ENCODE measurements at places on chromosomes 16 and 17. TPM values are rescaled to one million over a fixed set of nuclear protein-coding genes. Genes with fewer than 3 reads are reported as not detected.

Gene SAMD14
- polyA plus RNA-seq = 4.0 TPM

- DNase-seq = no peak
Measured at GRCh38 chr17:2380950-2381649, 19.8 kb downstream of the MNT start.

GRCh38 chr16:592518-593306 is 2.8 kb downstream of the RAB40C start:
- DNase-seq = no peak

DNA sequence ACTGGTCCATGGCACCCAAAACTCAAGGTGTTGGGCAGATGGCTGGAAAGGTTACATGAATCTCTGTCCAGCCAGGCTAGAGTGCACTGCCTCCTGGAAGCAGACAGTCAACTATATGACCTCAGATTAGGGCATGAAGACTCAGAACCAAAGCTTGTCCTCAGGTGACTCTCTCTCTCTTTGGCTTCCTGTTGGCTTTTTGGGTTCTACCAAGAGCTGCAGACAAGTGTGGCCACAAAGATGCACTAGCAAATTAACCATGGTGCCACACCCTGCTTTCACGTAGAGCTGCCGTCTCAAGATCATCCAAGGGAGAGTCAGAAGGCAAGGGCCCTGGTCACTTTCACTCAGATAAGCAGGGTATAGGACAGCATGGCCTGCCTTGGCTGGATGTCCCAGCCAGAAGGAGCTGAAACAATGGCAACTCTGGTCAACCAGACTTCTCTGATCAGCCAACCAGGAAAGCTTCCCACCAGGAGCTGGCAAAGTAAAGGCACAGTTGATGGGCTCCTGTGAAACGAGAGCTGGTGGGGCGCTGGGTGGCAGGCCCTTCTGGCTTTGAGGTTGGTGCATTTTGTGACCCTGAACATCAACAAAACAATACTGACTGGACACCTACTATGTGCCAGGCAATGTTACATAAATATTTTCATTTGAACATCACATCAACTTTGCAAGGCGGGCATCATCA is 31.9 kb downstream of the CUEDC1 start:
- DNase-seq = no peak

DNA sequence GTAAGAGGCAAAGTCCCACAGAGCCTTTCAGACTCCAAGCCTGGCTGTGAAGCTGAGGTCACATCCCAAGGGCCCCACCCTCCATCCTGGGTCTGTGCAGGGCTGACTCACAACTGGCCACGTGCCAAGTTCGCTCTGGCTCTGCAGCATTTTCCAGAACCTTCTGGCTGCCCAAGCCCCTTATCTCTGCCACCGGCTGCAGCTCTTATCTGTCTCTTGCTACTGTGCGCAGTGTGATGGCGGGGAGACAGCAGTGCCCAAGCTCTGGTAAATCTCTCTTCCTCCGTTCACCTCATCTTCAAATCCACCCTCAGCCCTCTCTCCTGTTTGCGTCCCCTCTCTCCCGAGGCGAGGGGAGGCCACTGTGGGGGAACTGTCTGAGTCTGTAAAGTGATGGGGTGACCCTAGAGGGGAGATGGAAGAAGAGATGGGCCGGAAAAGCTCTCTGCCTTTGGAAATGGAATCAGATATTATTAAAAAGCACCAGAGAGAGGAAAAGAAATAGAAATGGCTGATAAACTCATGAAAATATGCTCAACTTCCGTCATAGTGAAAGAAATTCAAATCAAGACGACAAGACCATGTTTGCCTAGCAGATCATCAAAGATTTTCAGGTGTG is 162.7 kb upstream of the CDC42EP4 start:
- DNase-seq = peak; percentile 41

Gene ZSCAN10
- polyA plus RNA-seq = 0.34 TPM

DNA sequence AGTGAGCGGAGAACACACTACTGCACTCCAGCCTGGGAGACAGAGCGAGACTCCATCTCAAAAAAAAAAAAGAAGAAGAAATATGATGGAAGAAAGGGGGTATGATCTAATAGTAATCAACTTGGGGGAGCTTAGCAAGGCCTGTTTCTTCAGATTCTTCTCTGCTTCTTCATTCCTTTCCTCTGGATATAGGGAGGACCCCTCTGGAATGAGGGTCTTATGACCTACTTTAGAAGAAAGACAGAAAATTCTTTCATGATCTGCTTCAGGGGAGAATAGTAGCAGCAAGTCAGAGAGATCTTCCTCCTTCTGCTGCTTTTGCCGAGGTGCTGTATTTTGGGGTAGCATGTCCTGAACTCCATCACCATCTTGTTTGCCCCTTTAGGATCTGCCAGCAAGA is 44.9 kb upstream of the ETV4 start:
- DNase-seq = no peak

DNA sequence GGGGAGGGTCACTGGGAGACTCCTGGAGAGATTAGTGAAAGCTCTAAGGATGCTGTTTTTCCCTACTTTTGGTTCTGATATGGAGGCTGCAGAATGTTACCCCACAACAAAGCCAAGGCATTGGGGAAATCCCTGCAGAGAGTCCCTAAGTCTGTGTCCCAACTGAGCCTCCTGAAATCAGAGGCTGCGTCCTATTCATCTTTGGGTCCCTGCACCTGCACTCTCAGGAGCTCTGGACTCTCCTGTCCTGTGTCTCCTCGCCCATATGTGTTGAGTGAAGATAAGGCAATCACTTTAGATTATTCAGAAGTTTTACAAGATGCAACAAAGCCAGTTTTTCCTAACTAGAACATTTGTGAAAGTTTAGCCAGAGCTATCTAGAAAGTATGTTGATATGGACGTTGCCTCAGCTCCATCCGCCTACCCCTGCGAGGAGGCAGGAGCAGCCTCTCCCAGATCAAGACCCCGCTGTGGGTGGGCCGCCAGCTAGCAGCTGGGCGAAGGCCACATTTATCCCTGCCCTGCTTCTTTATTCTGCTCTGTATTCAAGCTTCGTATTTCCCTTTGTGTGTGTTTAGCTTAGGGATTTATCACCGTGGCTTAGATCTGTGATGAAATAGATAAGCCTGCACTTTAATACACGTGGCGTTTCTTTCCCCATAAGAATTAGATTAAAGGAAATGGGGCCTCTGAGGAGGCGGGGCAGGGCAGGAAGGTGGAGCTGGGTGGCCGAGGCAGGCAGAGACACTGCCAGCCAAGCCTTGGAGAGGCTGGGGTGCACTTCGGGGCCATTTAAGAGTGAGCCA is 37.4 kb downstream of the SHISA6 start:
- DNase-seq = no peak

DNA sequence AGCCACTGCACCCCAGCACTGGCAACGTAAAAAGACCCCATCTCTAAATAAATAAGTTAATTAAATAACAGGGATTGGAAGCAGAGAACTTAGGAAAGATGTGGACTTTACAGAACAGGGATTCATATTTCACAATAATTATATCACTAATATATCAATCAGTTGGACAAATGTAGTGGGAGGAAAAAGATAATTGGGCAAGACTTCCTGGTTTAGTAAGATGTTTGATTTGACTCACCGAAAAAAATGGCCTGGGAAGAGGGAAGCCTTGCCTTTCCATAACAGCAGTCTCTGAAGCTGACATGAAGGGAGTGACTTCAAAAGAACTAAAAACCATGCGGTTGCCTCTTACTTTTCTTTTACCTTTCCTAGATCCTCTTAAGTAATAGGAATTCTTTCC is 15.2 kb upstream of the C17orf78 start:
- no peak for DNase-seq

- peak; percentile 69 for DNase-seq
Measured at GRCh38 chr17:2050300-2051060, 4.4 kb upstream of the HIC1 start.

GRCh38 chr16:78775161-78775561 is 675.7 kb downstream of the WWOX start:
- no peak for DNase-seq

DNA sequence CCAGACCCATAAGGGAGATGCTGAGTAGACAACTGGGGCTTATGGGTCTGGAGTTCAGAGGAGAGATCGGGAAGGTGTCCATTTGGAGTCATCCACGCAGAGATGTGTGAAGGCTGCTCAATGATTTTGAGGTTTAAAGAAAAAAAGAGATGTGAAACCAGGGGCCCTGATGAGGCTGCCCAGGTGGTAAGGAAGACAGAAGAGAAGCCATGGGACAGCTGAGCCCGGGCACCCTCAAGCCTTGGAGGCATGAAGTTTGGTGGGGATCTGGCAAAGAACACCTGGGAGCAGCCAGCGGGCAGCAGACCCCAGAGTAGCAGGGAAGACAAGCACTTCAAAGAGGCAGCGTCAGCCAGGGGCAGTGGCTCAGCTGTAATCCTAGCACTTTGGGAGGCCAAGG is 20.8 kb upstream of the MYO15B start:
- no peak for DNase-seq

Gene ABCC6
- 2.1 TPM for polyA plus RNA-seq

- DNase-seq = no peak
Measured at GRCh38 chr16:57643147-57643874, 14.9 kb downstream of the ADGRG1 start.

DNA sequence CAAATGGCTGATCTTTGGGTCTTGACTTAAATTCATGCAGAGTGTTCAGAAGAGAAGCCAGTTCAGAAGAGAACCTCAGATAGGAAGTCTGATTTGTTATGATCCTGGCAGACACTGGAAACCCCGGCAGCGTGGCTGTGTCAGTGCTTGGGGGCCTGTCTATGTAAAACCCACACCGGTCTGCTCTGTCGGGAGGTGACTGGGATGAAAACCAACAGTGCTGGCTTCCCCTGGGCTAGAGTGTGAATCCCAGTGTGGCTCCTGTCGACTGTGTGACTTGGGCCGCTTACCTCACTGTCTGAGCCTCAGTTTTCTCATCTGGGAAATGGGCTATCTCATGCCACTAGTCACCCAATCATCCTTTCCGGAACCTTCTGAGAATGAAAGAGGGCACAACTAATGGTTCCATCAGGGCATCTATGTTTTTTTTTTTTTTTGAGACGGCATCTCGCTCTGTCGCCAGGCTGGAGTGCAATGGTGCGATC is 92.4 kb downstream of the FOXL1 start:
- no peak for DNase-seq

DNA sequence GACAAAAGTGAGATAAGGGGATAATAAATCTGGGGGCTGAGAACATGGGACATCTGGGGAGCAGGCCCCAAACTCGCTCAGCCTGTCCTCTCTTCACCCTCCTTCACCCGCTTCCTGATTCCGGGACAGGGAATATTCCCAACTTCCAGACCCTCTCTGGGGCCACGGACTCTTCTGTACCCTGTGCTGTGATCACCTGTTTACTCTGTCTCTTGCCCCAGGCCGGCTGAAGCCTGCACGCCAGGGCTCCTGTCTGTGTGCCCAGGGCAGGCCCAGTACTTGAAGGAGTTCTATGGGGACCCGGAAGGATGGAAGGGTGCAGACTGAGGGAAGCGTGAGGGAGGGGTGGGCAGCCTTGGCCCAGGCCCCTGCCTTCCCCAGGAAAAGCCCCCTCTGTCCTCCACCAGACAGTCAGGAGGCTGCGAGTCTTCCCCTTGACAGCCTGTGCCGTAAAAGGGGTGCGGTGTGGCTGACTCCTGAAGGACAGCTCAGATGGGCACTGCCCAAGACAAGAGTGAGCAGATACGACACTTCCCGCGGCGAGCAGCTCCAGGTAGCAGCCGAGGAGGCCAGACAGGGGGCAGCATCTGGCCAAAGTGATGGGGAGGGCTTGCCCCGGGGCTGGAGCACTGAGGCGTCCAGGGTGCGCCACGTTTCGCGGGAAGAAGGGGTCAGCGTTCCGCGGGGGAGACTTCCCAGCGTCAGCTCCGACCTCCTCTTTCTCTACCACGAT is 1.0 kb upstream of the CCNF start:
- peak; percentile 49 for DNase-seq

DNA sequence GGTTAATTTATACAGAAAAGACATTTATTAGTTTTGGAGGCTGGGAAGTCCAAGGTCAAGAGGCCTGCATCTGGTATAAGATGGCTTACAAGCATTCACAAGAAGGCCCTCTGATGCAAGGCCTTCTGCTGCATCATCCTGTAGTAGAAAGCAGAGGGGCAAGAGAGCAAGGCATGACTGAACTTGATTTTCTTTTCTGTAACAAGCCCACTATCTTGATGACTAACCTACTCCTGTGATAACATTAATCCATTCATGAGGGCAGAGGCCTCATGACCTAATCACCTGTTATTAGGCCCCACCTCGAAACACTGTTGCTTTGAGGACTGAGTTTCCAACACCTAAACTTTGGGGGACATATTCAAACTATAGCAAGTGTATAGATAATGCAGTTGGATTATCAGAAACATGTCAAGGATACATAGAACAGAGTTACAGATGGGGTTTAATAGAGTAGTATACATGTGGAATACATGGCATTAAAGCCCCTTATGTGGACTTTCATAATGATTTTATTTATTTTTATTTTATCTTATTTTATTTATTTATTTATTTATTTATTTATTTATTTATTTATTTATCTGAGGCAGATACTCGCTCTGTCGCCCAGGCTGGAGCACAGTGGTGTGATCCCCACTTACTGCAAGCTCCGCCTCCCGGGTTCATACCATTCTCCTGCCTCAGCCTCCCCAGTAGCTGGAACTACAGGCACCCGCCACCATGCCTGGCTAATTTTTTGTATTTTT is 88.2 kb downstream of the CHD9 start:
- DNase-seq = no peak

Gene HSD11B2
- polyA plus RNA-seq = 12.5 TPM

Gene C16orf92
- not detected for polyA plus RNA-seq

DNA sequence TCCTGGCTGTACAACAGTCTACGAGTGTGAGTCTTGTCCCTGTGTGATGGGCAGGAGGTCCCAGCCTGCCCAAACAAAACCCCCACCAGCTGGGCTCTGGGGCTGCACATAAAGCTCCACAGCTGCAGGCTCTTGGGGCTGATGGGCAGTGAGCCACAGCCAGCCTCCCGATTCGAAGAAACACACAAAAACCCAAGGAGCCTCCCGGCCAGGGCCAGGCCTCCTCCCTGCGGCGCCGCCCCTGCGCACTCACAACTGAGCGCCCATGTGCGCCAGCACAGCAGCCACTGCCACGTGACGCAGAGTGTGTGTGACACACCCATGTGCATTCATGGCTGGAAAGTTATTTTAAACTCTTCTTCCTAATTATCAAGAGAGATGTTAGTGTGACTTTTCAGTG is 30.6 kb upstream of the FAAP100 start:
- no peak for DNase-seq

Gene MYCBPAP
- polyA plus RNA-seq = 1.0 TPM

DNA sequence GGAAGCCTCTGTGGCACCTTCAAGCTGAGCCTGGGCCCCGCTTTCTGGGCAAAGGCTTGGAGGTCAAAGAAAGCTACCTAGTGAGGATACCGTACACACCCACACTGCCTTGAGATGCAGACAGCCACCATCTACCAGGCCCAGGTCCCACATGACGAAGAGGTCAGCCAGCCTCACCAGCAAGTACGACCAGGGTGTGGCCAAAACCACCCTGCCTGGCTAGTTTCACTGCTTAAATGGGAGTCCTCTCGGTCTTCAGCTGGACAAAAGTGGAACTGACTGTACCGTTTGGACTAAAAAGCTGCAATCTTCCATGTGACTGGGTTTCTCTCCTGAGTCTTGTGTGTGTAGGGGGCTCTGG is 21.6 kb downstream of the VASN start:
- DNase-seq = no peak

DNA sequence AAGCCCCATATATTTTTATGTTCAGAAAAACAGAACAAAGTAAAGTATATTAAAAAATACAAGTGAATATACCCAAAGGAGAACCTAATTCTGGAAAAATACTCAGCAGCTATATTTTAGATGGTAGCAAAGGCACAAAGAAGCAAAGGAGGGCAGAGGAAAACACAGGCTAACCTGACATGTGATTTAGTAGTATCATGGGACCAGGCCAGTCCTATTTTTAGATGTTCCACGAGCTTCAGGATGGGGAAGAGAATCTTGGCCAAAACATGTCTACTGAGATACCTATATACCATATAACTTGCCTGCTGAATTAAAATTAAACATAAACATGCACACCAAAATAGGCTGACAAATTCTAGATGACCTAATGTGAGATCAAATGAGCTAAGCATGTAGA is 32.9 kb downstream of the SMYD4 start:
- no peak for DNase-seq

Gene CCL2
- 32.6 TPM for polyA plus RNA-seq

All from hindlimb muscle (tissue), 1 donor.